ENCODE measurements at places on chromosomes 2 and 18.

GRCh38 chr18:58535340-58536201 lies 93.3 kb downstream of the ALPK2 start:
- DNase-seq = no peak

DNA sequence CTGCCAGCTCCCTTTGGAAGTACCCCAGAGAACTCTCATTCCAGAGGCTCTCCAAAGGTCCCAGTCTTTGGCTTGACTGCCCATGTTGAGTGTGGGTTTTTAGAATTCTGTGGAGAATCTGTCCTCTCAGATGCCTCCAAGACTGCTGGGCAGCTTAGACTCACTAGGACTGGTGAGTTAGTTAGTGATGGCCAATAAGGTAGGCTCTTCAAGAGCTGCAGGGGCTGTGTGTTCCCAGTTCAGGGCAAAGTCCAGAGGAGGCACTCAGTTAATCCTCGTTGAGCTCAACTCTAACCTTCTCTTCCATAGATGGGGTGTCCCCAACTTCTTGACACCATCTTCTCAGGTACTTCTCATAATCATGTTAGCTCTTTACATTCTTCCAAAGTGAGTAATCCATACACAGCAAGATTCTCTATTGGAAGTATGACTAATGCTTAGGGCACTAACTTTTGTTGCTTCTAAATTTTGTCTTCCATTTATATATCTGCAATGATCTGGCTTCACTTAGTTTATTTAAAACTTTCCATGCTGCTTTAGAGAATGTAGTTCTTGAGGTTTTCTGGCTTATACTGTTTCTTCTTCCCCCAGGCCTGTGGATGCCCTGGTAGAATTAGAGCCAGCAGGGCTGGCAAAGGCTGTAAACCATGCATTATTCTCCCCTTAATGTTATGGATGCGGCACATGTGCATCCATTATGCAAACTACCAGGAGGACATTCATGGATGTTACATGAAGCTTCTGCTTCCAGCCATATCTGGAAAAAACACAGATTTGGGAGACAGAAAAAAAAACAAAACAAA lies 88.9 kb downstream of the POLE4 start:
- DNase-seq = no peak

- DNase-seq = no peak
Observed at GRCh38 chr2:177171418-177171865, 41.2 kb upstream of the HNRNPA3 start.

DNA sequence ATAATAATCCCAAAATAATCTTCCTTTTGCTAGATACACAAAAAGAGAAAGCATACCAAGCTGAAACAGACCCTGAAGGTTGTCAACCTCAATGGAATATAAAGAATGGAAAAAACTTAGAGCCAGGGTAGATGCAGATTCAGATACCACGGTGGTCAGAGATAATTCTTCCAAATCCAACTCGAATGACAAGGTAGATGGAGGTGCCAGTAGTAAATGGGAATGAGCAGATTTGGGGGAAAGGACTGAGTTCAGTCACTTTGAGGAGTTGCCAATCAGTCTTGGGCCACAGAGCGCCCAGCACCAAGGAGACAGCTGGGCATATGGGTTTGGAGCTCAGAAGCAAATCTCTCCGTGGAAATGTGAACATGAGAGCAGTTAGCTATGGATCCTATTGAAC lies 3.4 kb upstream of the CHMP1B start:
- no peak for DNase-seq

GRCh38 chr2:70111752-70112591 lies 24.7 kb downstream of the PCBP1 start:
- no peak for DNase-seq
